ENCODE measurements at places on chromosomes 5 and 9.

DNA sequence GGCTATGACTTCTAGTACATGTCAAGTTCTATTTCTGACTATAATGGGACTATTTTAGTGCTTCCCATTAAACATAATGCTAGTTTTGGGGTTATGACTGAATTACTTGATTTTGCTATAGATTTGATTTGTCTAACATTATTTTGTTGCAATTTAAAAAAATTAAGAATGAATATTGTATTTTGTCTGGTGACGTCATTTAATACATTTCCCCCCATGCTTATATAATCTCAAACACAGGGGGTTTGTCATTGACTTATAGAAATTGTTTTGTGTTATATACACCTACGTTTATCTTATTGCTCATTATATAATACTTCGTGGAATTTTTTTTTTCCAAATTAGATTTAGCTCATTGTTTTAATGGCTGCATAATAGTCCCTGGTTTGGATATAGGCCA is 270.3 kb upstream of the VLDLR start:
- no peak for DNase-seq

GRCh38 chr5:59471463-59471862 is 422.1 kb downstream of the PDE4D start:
- DNase-seq: no peak

DNA sequence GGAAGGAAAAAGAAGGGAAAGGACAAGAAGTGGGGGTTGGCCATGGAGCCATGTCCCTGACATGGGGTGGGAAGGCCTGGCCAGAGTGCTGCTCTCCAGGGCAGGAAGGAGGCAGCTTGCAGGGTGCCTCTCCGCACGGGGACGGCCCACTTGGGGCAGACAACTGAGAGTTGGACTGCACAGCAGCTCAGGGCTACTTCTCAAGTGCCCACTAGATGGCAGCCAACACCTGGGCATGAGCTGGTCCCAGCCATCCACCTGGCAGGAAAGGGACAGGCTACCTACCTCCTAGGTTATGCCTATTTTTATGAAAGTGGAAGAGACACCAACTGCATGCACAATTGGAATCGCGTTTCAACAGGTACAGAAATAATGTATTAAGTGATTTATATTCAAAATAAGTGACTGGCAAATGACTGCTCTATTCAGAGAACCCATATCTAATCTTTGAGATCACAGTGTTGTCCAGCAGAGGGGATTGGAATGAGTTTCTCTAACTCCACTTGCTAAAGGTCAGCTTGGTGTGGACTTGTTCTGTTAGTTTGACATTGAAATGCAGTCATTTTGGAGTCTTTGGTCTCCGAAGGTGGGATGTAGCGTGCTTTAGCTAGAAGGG is 113.4 kb downstream of the SYK start:
- peak; percentile 60 for DNase-seq

- DNase-seq: no peak
Observed at GRCh38 chr9:82091610-82092009, 103.0 kb downstream of the SPATA31D1 start.

DNA sequence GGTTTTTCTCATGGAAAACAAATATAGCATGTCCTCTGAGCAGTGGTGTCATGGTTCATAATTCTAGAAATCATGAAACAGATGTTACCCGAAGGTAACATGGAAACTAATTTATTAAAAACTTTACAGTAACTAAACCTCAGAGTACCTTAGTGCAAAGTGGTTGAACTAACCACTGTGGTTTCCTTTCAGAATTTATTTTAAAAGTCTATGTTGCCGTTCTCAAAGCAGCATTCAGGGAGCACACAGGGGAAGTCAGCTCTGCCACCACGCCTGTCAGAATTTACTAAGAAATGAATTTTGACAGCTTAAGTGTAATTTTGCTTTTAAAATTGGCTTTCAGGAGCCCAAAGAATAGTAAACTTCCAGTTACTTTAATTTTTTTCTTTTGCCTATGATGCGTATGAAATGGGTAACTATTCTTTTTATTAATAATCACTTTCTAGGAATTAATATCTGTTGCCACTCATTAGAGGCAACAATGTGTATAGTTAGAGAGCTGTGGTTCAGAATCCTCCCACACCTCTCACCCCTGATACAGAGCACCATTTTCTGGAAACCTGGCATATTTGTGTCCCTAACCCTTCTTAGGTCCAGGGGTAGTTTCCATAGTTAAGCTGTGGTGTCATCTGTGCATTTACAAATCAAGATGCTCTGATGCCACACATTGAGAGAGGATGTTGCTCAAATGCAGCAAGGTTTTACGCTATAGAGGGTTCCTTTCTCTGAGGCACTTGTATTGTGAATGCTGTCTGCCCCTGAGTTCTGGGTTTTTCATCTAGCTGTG is 202.6 kb downstream of the ZSWIM6 start:
- no peak for DNase-seq

DNA sequence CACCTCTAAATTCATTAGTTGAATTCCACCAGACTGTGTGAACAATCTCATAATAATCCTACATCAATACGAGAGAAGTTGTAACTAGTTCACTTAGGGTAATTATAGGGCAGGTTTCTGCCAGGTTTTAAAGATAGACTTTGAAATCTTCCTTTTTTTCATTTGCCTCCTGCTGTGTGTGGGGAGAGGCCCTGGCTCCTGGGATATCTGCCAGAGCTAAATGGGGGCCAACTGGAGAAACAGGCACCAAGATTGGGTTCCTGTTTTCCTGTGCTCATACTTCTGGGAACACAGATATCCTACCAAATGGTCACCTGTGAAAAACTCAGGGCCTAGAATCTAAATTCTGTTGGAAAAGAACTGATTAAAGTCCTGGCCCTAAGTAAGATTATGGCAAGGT is 42.3 kb downstream of the SH3RF2 start:
- DNase-seq: no peak

DNA sequence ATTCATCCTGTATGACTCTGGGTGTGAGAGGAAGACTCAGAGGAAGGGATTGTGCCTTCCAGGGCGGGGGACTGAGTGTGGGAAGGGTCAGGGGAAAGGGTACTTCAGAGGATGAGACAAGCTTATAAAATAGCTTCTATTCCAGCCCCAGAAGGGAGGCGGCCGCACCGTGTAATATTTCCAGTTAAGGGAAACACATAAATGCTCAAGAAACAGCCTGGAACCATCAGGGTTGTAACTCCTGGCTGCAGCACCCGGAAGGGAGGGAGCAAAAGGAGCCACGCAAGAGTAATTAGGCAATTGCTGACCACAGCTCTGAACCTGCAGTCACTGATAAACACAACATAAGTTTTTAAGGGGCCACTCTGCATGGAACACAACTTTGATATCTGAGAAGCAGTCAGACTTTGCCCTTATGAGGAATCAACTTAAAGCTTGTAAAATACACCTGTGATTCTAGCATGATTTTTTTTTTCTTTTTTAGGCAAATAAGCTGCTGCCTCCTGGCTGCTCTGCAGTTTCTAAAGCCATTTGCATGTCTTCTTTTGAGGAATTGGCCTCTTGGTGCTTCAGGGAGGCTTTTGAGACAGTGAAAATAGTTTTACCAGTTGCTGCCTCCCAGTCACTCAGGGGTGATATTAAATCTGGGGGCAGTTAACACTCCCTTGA is 382.7 kb downstream of the ENC1 start:
- DNase-seq: no peak
